ENCODE measurements at places on chromosomes 12 and 14.

GRCh38 chr12:116400636-116401372, 123.3 kb upstream of the MED13L start:
- DNase-seq: no peak

DNA sequence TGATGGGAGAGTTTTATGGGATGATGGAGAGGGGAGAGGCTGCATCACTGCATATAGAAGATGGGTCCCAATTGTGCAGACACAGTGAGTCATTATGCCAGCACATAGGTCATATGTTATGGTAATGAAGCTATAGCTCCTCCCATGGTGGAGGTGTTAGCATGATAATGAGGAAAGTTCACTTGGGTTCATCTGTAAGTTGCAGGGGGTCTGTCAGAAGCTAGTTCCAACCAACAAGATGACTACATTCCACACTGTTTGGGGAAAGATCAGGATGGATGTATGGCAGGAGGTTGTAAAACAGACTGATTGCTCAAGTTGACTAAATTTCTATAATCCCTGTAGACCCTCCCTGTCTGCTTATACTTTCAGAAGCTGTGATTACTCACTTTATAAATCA, 561.3 kb downstream of the C12orf50 start:
- no peak for DNase-seq

- DNase-seq: no peak
These were observed 415.5 kb downstream of the PCNX1 start for GRCh38 chr14:71322655-71323250.

- no peak for DNase-seq
These were observed 268.7 kb downstream of the ALG10 start for GRCh38 chr12:34291001-34291400.

- no peak for DNase-seq
These were observed 121.5 kb downstream of the MNAT1 start for GRCh38 chr14:60856111-60856510.

DNA sequence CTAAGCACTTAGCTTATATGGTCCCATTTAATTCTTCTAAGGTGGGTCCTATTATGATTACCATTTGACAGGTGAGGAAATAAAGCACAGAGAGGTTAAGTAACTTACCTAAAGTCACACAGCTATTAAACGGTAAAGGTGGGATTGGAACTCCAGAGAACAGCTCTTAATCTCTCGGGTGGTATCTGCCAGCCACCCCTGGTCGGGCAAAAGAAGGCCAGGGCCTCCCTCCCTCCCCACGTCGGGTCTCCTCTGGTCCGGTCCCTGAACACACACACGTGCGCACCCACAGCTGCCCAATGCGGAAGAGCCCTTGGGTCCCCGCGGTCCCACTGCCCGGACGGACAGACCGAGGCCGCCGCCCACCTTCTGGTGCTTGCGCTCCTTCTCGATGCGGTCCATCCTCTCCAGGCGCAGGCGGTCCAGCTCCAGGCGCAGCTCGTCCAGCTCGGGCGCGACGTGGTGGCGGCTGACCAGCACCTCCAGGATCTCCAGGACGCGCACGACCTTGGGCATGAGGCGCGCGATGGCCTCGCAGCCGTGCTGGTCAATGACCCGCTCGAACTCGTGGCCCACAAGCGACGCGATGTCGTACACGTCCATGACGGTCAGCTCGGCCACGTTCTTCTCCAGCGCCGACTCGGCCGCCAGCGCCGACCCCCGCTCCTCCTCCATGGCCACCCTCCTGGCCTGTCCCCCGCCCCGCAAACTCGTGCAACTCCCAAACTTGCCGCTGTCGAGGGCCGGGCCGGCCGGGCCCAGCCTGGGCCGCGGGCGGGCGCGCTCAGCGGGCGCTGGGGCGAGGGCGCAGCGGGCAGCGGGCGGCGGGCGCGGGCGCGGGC, 490 bp downstream of the RILPL1 start:
- no peak for DNase-seq

- no peak for DNase-seq
These were observed 78.0 kb downstream of the TTC6 start for GRCh38 chr14:37673439-37673838.

DNA sequence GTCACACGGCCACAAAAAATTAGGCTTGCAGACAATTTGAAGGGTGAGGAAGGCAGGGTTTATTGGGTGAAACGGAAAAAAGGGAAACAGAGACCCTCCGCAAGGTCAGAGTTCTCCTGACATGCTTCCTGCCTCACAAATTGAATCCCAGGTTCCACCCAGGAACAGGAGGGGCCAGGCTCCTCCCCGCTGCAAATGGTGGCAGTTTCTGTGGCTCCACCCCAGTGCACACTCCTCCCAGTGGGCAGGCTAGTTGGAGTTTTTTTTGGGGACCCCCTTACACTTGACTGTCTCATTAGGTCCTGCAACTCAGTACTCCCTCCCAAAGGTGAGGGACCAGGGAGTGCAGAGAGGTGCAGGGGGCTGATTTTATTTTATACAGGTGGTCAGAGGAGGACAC, 39.4 kb upstream of the PPP1CC start:
- no peak for DNase-seq

DNA sequence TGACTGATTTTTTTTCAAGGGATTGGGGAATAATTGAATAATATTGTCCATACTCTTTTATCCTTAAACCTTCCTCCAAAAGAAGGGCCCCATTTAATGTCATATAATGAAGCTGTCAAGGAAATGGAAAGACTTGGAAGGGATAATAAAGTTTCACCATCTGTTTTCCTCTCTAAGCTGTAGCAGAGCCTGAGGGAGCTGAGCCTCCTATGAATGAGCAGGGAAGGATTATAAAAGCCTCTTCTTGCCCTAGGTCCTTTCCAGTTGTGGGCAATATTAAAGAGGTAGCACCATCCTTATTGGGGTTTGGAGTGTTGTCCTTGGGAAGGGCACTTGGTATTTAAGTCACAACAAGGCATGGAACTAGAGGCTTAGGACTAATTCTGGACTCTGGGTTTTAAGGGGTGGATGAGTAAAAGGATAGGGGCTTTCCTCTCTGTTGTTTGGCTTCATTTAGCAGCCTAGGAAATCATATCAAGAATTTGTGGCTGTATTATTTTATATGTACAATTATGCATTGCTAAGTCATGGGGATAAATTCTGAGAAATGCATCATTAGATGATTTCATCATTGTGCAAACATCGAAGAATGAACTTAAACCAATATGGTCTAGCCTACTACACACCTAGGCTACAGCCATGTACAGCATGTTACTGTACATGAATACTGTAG, 408.5 kb upstream of the DCN start:
- no peak for DNase-seq

DNA sequence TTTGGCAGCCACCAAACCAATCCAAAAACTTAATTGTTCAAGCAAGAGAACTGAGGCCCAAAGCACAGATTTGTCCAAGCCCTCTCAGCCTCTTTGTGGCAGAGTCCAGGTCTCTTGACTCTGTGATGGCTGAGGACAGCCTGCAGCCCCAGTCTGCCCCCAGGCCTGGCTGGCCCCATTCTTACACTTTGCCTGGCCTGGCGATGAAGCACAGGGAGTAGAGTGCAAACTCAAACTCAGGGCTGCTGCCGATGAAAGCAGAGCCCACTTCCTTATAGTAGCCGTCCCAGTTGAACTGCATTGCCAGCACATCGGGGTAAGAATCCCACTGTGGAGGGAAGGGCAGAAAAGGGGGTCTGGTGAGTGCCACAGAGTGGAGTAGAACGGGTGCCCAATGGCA, 5.6 kb upstream of the RPAP3 start:
- no peak for DNase-seq

Measured in stimulated activated CD8-positive, alpha-beta memory T cell treated with anti-CD3 and anti-CD28 coated beads, Interleukin-2, amount 100 ng/mL, for 1 hour (primary cell).